ENCODE measurements at places on chromosomes 3 and 15.

GRCh38 chr3:118980832-118981231, 53.8 kb downstream of the IGSF11 start:
- no peak for DNase-seq

- peak; percentile 70 for DNase-seq
These were observed 165.0 kb downstream of the ABHD5 start for GRCh38 chr3:43855674-43856299.

- no peak for DNase-seq
These were observed 397.6 kb downstream of the FOXP1 start for GRCh38 chr3:71185733-71186455.

GRCh38 chr3:136543385-136543784, 208.8 kb downstream of the STAG1 start:
- peak; percentile 79 for DNase-seq

DNA sequence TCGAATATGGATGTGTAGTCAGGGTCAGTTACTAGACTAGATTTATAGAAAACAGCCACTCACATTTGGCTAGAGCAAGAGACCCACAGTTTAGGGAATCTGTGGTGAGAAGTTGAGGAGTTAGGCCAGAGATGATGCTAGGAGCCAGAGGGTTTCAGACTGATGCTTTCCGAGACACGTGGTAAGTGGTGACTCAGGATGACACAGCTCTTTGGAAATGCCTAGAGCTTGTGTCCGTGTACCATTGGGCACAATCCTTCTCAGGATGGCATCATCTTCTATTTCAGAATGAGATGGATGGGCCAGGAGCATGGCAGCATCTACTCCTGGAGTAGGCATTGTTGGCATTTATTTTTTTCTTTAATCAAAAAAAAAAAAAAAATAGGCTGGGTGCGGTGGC, 28.5 kb downstream of the PTPRG start:
- DNase-seq = no peak

DNA sequence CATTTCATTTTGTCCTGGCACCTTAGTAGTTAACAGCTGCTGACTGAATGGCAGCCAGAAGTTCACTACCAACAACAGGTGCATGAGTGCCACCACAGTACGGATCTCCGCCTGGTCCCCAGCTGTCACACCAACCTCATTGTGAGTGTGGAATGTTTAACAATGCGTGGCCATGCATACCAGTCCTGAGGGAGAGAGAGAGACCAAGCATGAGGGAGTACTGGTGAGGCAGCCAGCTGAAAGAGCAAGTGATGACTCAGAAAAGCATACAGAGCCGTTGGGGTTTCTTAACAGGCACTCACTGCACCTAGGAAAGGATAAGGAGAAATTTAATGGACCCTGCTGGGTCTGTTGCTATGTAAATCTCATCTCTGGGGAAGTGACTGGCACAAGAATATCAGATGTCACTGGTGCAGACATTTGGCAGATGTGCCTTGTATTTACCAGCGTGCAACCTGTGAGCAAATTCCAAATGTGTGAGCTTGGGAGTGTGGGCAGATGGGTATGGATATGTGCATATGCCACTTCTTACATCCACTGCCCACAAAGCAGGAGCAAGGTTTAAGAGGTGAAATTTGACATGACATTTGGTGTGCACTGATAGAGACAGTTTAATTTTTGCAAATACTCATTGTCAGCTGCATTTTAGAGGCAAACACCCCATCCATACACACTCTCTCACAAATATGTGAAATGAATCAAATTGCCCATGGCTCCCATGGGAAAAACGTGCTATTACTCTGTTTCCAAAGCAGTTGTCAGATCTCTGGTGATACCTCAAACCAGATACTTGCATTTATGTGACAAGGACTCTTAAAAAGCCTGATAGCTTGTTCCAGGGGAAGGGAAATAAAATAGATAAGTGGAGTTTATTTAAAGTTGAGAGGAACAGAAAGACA, 245.2 kb upstream of the ARPP21 start:
- no peak for DNase-seq

DNA sequence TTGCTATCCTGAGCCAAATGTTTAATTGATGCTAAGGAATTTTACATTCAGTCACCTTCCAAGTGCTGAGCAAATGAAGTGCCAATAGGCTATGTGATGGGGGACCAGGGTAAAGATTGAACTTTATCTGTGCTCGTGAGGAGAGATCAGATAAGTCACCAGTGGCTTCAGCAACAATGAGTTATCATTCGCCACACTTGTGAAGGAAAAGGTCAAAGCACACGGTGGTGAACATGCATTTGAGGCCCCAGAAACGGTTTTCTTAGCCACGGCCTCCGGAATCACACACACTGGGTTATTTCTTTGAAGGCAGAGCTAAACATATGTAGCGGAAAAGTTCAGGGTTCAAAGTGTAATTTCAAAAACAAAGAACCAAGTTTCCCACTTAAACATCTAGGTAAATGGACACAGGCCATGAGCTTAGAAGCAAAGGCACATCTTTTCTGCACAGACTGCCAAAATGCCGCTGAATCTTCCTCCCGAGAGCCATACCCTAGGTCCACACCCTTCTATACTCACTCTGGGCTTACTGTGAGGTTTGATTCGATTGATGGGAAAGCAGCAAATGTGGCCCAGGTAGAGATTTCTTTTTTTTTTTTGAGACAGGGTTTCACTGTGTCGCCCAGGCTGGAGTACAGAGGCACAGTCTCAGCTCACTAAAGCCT, 268.5 kb downstream of the SHQ1 start:
- DNase-seq = no peak

- DNase-seq = no peak
These were observed 26.2 kb downstream of the MAGEF1 start for GRCh38 chr3:184685646-184686045.

- DNase-seq = no peak
These were observed 126.7 kb downstream of the ARNT2 start for GRCh38 chr15:80530737-80531365.

- DNase-seq = no peak
These were observed 17.9 kb downstream of the RNF13 start for GRCh38 chr3:149830902-149831301.

DNA sequence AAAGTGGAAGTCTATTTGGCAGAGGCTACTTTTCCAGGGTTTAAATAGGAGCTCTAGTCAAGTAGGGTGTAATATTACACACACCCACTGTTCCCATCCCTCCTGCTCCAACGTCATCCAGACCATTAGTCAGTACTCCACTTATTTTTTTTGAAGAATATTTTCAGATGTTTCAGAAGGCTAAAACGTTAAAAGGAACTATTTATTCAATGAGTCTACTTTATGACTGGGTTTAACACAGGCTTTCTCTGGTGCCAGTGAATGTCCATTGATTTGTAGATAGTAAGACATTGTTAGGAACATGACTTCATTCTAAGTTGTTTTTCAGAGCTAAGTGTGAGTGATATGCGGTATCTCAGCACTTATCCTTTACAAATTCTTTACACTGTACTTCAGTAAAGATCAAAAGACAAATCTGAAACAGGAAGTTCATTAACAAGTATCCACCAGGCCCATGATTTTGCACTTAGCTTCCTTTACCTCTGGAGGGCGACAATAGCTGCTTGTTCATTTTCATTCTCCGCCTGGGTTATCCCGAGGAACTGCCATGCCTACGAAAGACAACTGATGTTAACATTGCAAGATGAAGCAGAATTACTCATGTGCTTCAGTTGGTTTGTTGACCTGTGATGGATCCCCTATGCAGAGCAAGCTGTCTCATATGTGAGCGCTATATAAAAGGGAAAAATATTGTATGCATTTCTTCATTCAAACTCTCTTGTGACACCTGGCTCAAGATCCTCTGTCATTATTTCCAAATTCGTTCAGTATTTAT, 158.7 kb downstream of the USP13 start:
- DNase-seq = peak; percentile 78

Measured in inflammatory macrophage treated with lipopolysaccharide for 4 hours (primary cell).